NCI-H446 (cell line): ENCODE measurements at places on chromosomes 16 and 17.

DNA sequence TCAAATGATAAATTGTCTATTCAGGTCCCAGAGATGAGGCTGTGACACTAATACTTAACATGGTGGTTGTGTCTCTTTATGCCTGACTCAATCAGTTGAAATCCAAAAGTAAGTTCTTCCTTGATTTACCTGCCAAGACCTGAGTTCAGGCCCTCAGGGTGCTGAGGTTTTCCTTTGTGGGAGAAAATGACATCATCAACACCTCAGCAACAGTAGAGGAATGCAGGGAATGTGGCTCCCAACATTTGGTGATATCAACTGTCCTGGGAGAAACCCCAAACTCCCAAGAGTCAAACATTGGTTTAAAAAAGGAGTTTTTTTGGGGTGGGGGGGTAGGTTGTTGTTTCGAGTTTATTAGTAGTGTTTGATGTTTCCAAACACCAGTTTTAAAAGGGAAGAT lies 14.7 kb downstream of the RNF43 start:
- DNase-seq = no peak

- DNase-seq = no peak
Measured at GRCh38 chr16:89150981-89151380, 20.6 kb upstream of the CDH15 start.

- no peak for DNase-seq
Measured at GRCh38 chr17:44552361-44552760, 4.9 kb upstream of the FZD2 start.

GRCh38 chr16:58076514-58076913 lies 51.0 kb downstream of the MMP15 start:
- DNase-seq = no peak

GRCh38 chr16:49806446-49806845 lies 49.5 kb downstream of the ZNF423 start:
- no peak for DNase-seq

GRCh38 chr17:16254773-16255400 lies 37.9 kb downstream of the PIGL start:
- DNase-seq = no peak

GRCh38 chr17:78748048-78748729 lies 33.9 kb downstream of the CYTH1 start:
- DNase-seq = no peak

DNA sequence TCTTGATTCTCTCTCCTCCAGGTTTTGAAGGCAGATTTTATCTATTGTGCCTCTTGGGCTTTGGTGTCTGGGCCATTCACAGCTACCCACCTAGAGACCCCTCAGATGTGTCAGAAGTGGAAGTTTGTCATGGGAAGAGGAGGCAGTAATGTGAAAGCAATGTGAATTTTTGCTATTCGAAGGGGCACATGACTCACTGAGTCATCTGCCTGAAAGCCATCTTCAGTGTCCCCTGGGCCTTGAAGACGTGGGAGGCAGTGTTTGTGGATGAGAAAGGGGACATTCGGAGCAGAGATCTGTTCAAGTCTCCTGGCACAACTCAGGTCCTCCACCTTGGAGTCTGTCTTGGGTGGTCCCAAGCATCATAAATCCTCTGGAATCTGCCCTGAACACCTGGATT lies 530.2 kb downstream of the NPIPA7 start:
- no peak for DNase-seq

GRCh38 chr16:61228371-61228770 lies 807.9 kb downstream of the CDH8 start:
- DNase-seq = no peak

GRCh38 chr17:80566054-80566400 lies 21.4 kb downstream of the RPTOR start:
- no peak for DNase-seq

- no peak for DNase-seq
Measured at GRCh38 chr17:17841601-17842025, 4.8 kb upstream of the SREBF1 start.

DNA sequence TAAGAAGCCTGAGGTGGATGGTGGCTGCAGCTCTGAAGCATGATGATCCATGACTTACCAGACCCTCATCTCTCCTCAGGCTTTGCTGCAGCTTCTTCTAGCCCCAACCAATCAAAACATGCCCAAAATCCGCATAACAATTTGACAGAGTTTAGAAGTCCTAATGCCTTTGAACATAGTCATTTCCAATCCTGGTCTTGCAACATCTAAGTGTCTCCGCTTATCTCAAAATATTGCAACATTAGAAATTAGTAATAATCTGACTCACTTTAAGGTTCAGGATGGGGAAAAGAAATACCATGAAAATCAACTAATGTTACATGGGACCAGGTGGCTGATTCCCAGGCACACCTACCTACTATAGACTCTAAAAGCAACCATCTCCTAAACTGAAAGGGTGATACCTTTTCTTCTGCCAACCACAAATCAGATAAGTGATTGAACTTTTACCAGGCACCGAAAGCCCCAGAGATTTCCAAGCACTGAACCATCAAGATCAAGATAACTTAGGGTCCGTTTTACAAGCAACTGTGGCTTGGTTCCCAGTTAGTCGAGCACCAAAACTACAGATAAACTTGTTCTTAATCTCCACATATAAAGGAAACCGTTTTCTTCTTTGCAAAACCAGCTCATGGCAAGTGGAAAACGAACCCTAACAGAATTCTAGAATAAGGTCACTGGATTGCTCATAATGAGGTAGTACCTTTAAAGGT lies 14.0 kb downstream of the ERN1 start:
- DNase-seq = no peak

- no peak for DNase-seq
Measured at GRCh38 chr17:45114117-45114932, 18.0 kb downstream of the PLCD3 start.
